ENCODE measurements at places on chromosomes 6 and 20.

DNA sequence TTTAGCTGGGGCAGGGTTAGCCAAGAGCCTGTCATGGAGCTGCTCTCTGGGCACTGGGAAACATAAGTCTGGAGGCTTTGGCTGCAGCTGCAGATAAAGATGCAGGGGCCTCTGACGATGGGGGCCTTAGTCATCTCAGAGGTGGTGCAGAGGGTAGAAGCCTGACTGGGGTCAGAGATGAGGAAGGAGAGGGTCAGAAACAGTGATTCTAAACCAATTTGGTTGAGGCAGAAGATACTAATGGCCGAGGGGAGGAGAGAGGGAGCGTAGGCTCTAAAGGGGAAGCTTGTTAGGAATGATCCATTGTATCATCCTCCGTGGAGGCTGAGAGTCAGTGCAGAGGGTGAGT is 33.8 kb downstream of the PLEKHG1 start:
- no peak for DNase-seq

DNA sequence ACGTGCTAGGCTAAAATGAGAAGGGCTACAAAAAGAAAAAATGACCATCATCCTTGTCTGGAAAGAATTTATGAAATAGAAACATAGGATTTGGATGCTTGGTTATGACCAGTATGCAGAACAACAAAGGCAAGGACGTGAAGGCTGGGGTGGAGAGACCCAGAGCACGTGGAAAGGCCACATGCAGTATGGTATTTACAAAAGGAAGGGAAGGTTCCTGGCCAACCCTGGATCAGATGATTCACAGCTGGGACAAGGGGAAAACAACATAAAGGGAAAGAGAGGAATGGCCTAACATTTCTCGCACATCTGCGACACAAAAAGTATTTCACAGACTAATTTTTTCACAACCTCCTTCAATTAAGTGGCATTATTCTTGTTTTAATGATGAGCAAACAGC is 8.2 kb downstream of the STX7 start:
- DNase-seq, result no peak

DNA sequence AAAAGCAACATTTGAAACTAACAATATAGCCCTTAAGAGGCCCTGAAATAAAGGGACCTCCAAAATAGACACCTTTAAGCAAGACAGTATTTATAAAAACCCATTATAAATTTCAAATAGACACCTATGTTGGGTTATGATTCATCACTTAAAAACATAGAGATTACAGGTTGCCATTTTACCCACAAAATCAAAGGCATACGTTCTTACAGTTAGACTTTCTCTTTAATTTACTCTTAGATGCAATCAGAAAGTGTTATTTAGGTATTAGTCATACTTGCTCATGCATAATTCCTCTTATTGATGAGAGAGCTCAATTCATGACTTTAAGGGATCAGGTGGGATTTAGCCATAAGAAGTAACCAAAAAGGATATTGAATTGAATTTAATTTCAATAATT is 51.5 kb upstream of the TMEM200A start:
- DNase-seq, result no peak

- DNase-seq, result no peak
These were observed 48.4 kb downstream of the RIOK1 start for GRCh38 chr6:7438011-7438410.

Measured in T-helper 17 cell (primary cell).